ENCODE measurements at places on chromosomes 1 and 21.

DNA sequence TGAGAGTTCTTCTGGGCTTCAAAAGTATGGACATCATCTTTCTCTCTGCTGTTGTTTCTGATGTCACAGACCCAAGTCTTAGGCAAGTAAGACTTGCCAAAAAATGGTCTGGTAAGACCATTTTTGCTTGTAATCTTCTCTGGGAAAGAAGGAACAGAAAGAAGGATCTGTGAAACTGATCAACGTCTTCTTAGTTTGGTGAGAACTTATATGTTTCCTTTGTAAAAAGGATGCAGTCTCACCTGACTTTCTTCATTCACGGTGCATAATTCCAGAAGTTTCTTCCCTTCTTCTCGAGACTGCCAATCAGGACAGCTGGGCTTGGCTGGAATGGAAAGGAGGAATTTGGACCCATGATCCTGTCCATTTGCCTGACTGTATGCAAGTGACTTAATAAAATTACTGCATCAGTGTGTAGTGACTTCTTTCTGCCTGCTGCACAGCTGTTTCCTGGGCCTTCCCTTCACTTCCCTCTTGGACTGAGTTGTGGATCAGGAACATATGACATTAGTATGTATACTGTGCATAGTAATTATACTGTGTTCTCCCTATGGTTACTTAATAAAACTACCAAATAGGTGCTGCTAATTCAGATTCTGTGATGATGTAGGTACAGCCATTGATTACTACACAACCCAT lies 7.6 kb upstream of the DENND1B start:
- no peak for DNase-seq

DNA sequence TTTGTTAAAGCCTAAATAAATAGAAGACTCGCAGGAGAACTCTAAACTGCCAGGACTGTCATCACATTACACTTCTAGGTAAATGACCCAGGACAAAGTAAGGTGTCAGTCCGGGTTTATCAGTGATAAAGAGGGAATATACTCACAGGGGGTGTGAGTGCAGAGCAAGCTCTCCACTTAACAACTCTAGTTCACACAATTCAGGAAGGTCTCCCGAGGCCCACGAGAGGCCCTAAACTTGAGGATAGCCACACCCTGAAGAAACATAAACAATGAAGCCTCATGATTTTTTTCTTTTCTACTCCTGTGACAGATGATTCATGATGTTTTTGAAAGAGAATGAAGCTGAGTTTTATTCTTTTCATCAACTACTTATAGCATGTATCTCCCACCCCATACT lies 65.6 kb upstream of the EXO1 start:
- DNase-seq = no peak

DNA sequence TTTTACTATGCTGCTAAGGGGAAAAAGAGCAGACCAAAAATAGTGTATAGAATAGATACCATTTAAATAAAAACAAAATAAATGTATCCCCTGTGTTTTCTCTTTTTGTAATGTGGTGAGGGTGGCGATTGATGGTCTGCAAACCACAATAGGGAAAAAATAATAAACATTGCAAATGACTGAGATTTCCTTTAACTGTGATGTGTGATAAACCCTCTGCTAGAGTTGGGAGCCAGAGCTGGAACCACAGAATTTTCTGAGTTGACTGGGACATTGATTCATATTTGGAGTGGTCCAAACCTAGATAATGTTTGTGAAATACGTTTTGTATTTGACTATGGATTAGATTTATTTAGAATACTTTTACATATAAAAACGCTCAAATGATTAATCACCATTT lies 70.6 kb upstream of the PTGFR start:
- no peak for DNase-seq

GRCh38 chr1:22164841-22165808 lies 22.2 kb upstream of the WNT4 start:
- DNase-seq = no peak

- DNase-seq = peak; percentile 82
Measured at GRCh38 chr1:6497215-6497866, 5.9 kb upstream of the PLEKHG5 start.

DNA sequence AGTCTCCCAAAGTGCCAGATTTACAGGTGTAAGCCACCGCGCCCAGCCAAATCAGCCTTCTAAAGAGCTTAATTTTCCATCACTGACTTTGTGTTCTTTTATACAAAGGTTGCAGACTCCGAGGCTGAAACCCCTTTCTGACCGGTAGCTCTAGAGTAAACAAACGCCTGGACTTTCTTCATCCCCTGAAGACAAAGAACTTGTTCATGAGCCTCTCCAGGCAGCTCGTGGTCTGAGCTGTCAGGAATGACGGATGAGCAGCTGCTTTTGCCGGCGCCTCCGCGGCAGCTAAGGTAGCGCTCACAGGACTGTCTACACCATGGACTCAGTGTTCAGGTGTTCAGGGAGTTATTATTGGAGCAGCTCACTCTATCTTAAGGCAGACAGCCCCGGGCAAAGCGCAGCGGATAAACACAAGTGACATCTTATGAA lies 128.5 kb upstream of the ERRFI1 start:
- DNase-seq = peak; percentile 75

GRCh38 chr1:20735581-20736111 lies 3.1 kb upstream of the SH2D5 start:
- DNase-seq = no peak

Data from HAP-1 (cell line).